ENCODE measurements at places on chromosomes 5 and 9. TPM values are rescaled to one million over a fixed set of nuclear protein-coding genes. Genes with fewer than 3 reads are reported as not detected.

- DNase-seq, result no peak
- no peaks in the 10 kb centered on the region for H3K36me3 ChIP-seq
- no peak overlapping the region for H3K27ac ChIP-seq
- no peak overlapping the region for H3K4me3 ChIP-seq
- H3K27me3 ChIP-seq, result no peaks in the 10 kb centered on the region
Measured at GRCh38 chr5:45893309-45893708, 197.1 kb upstream of the HCN1 start.

- no peaks in the 10 kb centered on the region for H3K4me1 ChIP-seq
- H3K4me3 ChIP-seq, result no peak overlapping the region
- DNase-seq, result no peak
- no peaks in the 10 kb centered on the region for H3K27me3 ChIP-seq
Measured at GRCh38 chr5:157025093-157025698, 33.7 kb downstream of the HAVCR1 start.

Gene ARHGEF37
- total RNA-seq, result 20.7 TPM

DNA sequence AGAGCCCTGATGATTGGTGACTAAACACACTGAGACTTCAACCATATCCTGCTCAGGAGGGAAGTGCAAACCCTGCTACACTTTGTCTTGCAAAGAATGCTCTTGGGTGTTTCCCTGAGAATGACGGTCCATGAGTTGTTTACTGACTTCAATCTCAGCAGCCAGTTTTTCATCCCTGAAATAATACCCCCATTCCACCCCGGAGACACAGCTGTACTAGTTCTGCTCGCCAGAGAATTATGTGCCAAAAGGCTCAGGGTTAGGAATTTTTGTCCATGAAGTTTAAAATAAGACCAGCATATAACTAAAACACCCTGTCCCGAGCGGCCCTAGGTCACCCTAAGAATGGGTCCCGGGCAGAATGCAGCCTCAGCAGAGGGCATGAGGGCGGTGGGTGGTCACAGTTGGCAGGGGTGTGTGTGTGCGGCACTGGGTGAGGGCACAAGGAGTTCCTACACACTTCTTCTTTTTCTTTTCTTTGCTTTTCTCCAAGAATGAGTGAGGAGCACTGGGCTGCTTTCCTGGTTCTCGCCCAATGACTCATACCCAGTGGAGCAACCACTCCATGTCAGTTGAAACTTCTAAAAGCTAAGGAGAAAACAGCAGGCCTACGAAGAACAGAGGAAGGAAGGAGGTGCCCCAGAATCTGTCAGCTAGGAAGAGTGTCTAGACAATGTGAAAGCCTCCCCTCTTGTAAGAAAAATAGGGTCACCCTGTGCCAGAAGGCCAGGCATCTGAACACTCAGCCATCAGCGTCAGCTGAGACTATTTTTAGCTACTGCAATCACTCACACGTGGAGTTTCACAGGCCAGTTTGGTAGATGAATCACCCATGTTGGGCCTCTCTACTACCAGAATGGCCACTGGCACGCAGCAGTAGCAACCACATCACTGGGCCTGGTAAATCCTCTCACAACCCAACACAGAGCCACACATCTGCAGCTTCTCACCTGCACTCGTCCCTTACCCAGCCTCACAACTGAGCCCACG is 105.9 kb downstream of the DPYSL3 start:
- H3K27me3 ChIP-seq, result no peaks in the 10 kb centered on the region
- H3K27ac ChIP-seq, result peak overlapping the region; percentile 92
- peaks cover 26% of the 10 kb centered on the region for H3K36me3 ChIP-seq
- H3K4me3 ChIP-seq, result peak overlapping the region; percentile 12

GRCh38 chr5:74546796-74547195 is 93.7 kb downstream of the ENC1 start:
- no peak for DNase-seq
- H3K4me3 ChIP-seq, result no peak overlapping the region
- H3K36me3 ChIP-seq, result no peaks in the 10 kb centered on the region
- H3K4me1 ChIP-seq, result peaks cover 17% of the 10 kb centered on the region
- H3K27ac ChIP-seq, result no peak overlapping the region

DNA sequence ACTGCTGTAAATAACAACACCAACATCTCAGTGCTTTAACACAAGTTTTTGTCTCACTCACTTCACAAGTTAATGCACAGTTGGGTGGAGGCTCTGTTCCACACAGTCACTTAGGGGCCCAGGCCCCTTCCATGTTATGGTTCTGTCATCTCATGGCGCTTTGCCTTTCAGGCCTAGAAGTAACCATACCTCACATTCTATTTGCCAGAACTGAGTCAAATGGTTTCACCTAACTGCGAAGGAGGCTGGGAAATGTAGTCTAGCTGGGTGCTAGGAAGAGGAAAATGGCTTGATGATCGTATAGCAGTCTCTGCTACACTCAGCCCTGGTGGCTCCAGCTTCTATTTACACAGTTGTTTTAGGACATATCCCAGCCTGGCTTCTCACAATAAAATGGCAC is 23.1 kb upstream of the MVB12B start:
- no peak overlapping the region for H3K4me3 ChIP-seq
- H3K4me1 ChIP-seq, result no peaks in the 10 kb centered on the region
- no peaks in the 10 kb centered on the region for H3K27me3 ChIP-seq
- H3K27ac ChIP-seq, result no peak overlapping the region
- no peak for DNase-seq

Gene SAXO1
- total RNA-seq, result 0.17 TPM

DNA sequence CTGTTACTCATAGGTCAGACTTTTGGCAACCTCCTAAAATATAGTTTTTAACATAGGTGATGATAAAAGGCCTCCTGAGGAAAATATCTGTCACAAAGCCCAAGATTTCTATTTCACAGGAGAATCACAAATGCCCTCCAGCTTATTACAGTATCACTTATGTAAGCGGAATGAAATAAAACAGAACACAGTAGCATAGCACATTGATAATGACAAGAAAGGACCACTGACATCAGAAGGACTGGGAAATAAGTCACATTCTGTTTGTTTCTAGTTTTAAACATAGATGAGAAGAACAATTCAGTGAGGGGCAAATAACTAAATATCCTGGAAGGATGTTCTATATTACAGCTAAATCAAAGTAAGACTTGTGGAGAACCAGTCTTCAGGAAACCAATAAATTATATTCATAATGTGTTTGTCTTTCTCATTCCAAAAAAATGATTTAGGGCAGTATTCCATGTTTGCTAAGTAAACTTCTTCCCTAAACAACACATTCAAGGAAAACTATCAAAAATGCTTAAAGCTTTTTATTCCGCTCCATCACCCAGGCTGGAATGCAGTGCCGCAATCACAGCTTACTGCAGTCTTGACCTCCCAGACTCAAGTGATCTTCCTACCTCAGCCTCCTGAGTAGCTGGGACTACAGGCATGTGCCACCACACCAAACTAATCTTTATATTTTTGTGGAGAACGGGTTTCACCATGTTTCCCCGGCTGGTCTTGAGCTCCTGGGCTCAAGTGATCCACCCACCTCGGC is 20.8 kb upstream of the CTNNAL1 start:
- H3K27me3 ChIP-seq, result no peaks in the 10 kb centered on the region
- H3K27ac ChIP-seq, result no peak overlapping the region
- H3K36me3 ChIP-seq, result no peaks in the 10 kb centered on the region
- no peak overlapping the region for H3K4me3 ChIP-seq
- DNase-seq, result no peak

- DNase-seq, result no peak
- no peaks in the 10 kb centered on the region for H3K27me3 ChIP-seq
- no peak overlapping the region for H3K27ac ChIP-seq
- H3K4me1 ChIP-seq, result peaks cover 2% of the 10 kb centered on the region
- no peak overlapping the region for H3K4me3 ChIP-seq
Measured at GRCh38 chr9:84845956-84846900, 176.7 kb downstream of the NTRK2 start.

Gene APBA1
- 9.7 TPM for total RNA-seq

Gene RANBP3L
- total RNA-seq, result 13.7 TPM

Gene SOWAHA
- total RNA-seq, result 0.06 TPM

Gene ERAP2
- 12.3 TPM for total RNA-seq

Gene NINJ1
- total RNA-seq, result 69.3 TPM

Gene PCDH1
- total RNA-seq, result 38.0 TPM

GRCh38 chr5:95708876-95709275 is 22.3 kb upstream of the RHOBTB3 start:
- H3K27ac ChIP-seq, result no peak overlapping the region
- DNase-seq, result no peak
- no peak overlapping the region for H3K4me3 ChIP-seq
- no peaks in the 10 kb centered on the region for H3K36me3 ChIP-seq
- H3K4me1 ChIP-seq, result peaks cover 4% of the 10 kb centered on the region
- no peaks in the 10 kb centered on the region for H3K27me3 ChIP-seq

Gene NMUR2
- not detected for total RNA-seq

- no peaks in the 10 kb centered on the region for H3K27me3 ChIP-seq
- no peak overlapping the region for H3K4me3 ChIP-seq
- DNase-seq, result peak; percentile 82
- no peak overlapping the region for H3K27ac ChIP-seq
Measured at GRCh38 chr9:108552459-108553040, 303.2 kb downstream of the ACTL7B start.

Gene COL15A1
- 150 TPM for total RNA-seq

DNA sequence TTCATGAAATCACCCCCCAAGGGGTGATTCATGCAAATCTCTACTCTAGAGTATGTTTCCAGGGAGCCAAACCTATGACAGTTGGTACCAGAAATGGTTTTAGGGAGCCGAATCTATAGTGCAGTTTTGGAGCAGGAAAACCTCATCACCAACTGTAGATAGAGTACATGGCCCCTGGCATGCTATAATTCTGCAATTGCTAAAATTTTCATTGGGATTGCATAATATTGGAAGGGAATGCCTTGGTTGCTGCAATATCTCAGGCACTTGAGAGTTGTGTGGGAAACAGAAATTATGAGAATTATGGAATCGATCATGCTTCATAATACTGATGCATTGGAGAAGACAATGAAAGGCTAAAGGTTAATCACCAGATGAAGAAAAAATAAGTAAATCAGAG is 148.2 kb upstream of the PLPPR1 start:
- H3K4me3 ChIP-seq, result no peak overlapping the region
- DNase-seq, result no peak
- H3K27me3 ChIP-seq, result no peaks in the 10 kb centered on the region
- H3K27ac ChIP-seq, result no peak overlapping the region
- no peaks in the 10 kb centered on the region for H3K4me1 ChIP-seq

DNA sequence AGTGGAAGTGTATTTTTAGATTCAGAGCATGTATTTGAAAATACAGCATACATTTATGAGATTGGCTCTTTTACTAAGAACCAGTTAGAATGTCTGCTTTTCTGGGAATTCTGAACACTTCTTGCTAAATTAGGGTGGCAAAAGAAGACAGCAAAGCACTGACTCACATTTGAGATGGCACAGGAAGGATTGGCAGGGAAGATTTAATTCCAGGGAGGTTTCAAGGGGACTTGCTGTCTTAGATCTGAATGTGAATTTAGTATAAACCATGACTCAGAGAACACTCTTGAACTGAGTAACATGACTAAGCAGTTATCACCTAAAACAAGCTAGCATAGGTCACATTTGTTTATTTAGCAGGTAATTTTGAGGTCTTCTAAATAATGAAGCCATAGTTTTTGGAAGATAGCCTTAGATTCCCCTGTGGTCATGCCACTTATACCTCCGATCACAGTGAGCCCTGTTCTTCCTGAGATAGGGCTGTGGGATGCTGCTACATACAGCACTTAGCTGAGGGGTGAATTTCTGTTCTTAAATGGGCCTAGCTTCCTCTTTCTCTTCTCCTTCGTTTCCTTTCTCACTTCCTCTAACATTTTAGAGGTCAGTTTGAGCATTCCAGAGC is 173.8 kb downstream of the PCSK1 start:
- DNase-seq, result no peak
- H3K4me1 ChIP-seq, result peaks cover 5% of the 10 kb centered on the region
- H3K27ac ChIP-seq, result peak overlapping the region; percentile 17

DNA sequence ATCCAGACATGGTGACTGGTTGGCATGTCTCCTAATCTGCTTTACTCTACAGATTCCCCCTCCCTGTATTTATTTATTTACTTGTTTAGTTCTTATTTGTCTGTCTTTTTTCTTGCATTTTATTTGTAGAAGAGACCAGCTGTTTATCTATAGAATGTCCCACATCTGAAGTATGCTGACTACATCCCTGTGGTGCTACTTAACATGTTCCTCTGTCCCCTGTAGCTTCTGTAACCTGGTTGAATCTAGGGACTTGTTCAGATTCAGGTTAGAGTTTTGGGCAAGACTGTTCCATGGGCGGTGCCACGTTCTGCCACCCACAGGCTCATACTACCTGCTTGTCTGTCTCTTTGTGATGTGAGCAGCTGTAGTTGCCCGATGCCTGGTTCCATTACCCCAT is 23.5 kb downstream of the DUSP1 start:
- peak overlapping the region; percentile 82 for H3K27ac ChIP-seq
- peaks cover 83% of the 10 kb centered on the region for H3K4me1 ChIP-seq
- no peak overlapping the region for H3K4me3 ChIP-seq

GRCh38 chr9:35073279-35073612 is 821 bp upstream of the VCP start:
- peaks cover 48% of the 10 kb centered on the region for H3K4me1 ChIP-seq
- peaks cover 32% of the 10 kb centered on the region for H3K36me3 ChIP-seq
- H3K27me3 ChIP-seq, result no peaks in the 10 kb centered on the region
- peak overlapping the region; percentile 100 for H3K27ac ChIP-seq
- H3K4me3 ChIP-seq, result no peak overlapping the region

GRCh38 chr5:68932830-68933434 is 160.9 kb upstream of the SLC30A5 start:
- H3K36me3 ChIP-seq, result no peaks in the 10 kb centered on the region
- no peaks in the 10 kb centered on the region for H3K4me1 ChIP-seq
- no peak overlapping the region for H3K4me3 ChIP-seq
- DNase-seq, result no peak
- H3K27ac ChIP-seq, result no peak overlapping the region
- no peaks in the 10 kb centered on the region for H3K27me3 ChIP-seq

DNA sequence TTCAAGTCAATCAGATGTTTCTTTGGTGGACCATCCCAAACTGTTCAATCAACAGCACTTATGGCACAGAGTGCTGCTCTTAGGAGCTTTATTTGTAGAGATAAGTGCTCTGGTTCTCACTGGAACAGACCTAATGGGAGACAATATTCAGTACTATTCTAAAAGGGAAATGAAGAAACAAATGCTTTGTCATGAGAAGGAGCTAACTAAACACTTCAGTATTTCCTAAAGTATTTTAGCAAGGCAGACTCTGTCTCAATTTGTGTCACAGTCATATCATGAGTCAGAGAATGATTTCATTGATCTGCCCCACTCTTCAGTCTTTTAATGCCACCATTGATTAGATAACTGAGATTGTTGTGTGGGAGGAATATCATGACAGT is 175.3 kb downstream of the SLF1 start:
- no peak overlapping the region for H3K27ac ChIP-seq
- no peaks in the 10 kb centered on the region for H3K27me3 ChIP-seq
- H3K36me3 ChIP-seq, result no peaks in the 10 kb centered on the region
- no peaks in the 10 kb centered on the region for H3K4me1 ChIP-seq
- H3K4me3 ChIP-seq, result no peak overlapping the region

DNA sequence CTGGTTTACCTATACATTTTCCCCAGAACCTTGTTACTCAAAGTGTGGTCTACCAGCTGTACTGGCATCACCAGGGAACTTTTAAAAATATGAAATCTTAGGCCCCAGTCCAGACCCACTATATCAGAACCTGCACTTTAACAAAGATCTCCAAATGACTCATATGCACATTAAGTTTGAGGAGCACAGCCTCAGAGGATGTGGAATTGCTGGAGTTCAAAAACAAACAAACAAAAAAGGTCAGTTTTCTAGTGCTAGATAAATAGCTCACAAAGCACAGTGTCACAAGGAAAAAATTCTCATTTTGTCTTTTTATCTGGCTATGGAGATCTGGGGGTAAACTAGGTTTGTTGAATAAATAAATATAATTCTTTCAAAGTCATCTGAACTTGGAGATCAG is 68.9 kb upstream of the ANKRD55 start:
- no peaks in the 10 kb centered on the region for H3K36me3 ChIP-seq
- no peak overlapping the region for H3K27ac ChIP-seq
- H3K27me3 ChIP-seq, result no peaks in the 10 kb centered on the region
- H3K4me3 ChIP-seq, result no peak overlapping the region
- no peak for DNase-seq
- no peaks in the 10 kb centered on the region for H3K4me1 ChIP-seq

Gene TLX3
- not detected for total RNA-seq
